Activated naive CD4-positive, alpha-beta T cell treated with anti-CD3 and anti-CD28 coated beads for 36 hours (primary cell): ENCODE measurements at places on chromosomes 7 and 10.

- DNase-seq = no peak
- H3K27me3 ChIP-seq = no peaks in the 10 kb centered on the region
- no peak overlapping the region for H3K27ac ChIP-seq
- H3K4me1 ChIP-seq = peaks cover 4% of the 10 kb centered on the region
- H3K4me3 ChIP-seq = no peak overlapping the region
- no peaks in the 10 kb centered on the region for H3K36me3 ChIP-seq
Measured at GRCh38 chr7:33769930-33770329, 135.4 kb upstream of the BMPER start.

GRCh38 chr7:41809940-41810576, 107.2 kb upstream of the INHBA start:
- no peaks in the 10 kb centered on the region for H3K36me3 ChIP-seq
- H3K27me3 ChIP-seq = peaks cover 4% of the 10 kb centered on the region
- H3K4me3 ChIP-seq = no peak overlapping the region
- peaks cover 5% of the 10 kb centered on the region for H3K4me1 ChIP-seq
- DNase-seq = no peak

DNA sequence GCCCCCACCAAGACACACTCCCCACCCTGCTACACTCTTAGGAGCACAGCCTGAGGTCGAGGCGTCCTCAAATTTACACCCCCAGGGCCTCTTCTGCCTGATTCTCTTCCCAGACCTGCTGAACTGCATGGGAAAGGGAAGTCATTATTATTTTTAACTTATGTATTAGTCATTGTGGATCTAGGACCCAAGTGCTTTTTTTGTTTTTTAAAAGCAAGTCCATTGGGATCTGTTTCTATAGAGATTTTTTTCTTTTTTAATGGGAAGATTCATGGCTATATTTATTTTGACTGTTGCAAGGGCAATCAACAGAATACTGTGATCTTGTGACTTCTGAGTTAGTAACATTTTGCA, 203.8 kb downstream of the ZMYND11 start:
- no peaks in the 10 kb centered on the region for H3K36me3 ChIP-seq
- no peaks in the 10 kb centered on the region for H3K4me1 ChIP-seq
- no peak for DNase-seq
- no peak overlapping the region for H3K4me3 ChIP-seq
- H3K27ac ChIP-seq = no peak overlapping the region

GRCh38 chr7:129612112-129613015, 844 bp downstream of the NRF1 start:
- H3K4me1 ChIP-seq = peaks cover 57% of the 10 kb centered on the region
- H3K4me3 ChIP-seq = peak overlapping the region; percentile 84
- H3K27me3 ChIP-seq = no peaks in the 10 kb centered on the region
- peaks cover 26% of the 10 kb centered on the region for H3K36me3 ChIP-seq
- peak; percentile 48 for DNase-seq

GRCh38 chr10:108180878-108181277, 1016.4 kb upstream of the SORCS1 start:
- H3K4me3 ChIP-seq = no peak overlapping the region
- no peak for DNase-seq
- no peaks in the 10 kb centered on the region for H3K27me3 ChIP-seq
- no peaks in the 10 kb centered on the region for H3K36me3 ChIP-seq

DNA sequence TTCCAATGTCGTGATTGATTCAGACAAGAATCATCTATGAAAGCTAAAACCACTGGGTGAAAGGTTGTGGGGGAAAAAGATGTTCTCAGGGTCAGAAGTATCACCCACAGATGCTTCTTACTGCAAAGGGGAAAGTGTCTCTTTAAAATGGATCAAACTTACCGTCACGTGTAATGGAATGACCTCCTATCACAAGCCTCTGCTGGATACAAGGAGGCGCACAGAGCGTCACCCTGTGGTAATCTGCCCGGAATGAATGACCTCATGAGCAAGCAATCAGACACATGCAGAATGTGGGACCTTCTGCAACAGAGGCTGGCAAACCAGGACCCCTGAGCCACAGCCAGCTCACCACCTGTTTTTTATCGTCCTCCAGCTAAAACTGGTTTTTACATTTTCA, 33.0 kb downstream of the WIPF3 start:
- H3K4me1 ChIP-seq = no peaks in the 10 kb centered on the region
- no peak overlapping the region for H3K27ac ChIP-seq
- H3K4me3 ChIP-seq = no peak overlapping the region
- peaks cover 8% of the 10 kb centered on the region for H3K27me3 ChIP-seq

- peak overlapping the region; percentile 87 for H3K4me3 ChIP-seq
- no peak overlapping the region for H3K27ac ChIP-seq
- no peak for DNase-seq
- no peaks in the 10 kb centered on the region for H3K36me3 ChIP-seq
- H3K27me3 ChIP-seq = no peaks in the 10 kb centered on the region
Measured at GRCh38 chr7:150380463-150380862, 1.3 kb downstream of the ZNF775 start.

GRCh38 chr7:100882785-100883526, 6.6 kb downstream of the UFSP1 start:
- peaks cover 53% of the 10 kb centered on the region for H3K4me1 ChIP-seq
- peaks cover 82% of the 10 kb centered on the region for H3K36me3 ChIP-seq
- no peak overlapping the region for H3K4me3 ChIP-seq
- peak overlapping the region; percentile 68 for H3K27ac ChIP-seq
- H3K27me3 ChIP-seq = no peaks in the 10 kb centered on the region

- H3K36me3 ChIP-seq = no peaks in the 10 kb centered on the region
- peaks cover 10% of the 10 kb centered on the region for H3K4me1 ChIP-seq
- H3K27ac ChIP-seq = no peak within 1 kb of the TSS
Measured at GRCh38 chr7:93890464-93891068, at the start of gene TFPI2. TSS of gene TFPI2 (minus strand) at chr7:93890753. CDS start at chr7:93890678, 75 bp downstream.

GRCh38 chr7:116499168-116500077, at the start of gene CAV2:
TSS of gene CAV2 (plus strand) at chr7:116499738. CDS start at chr7:116499782, 44 bp downstream.
- H3K4me1 ChIP-seq = peaks cover 10% of the 10 kb centered on the region
- H3K4me3 ChIP-seq = peak within 1 kb of the TSS; percentile 55
- H3K36me3 ChIP-seq = no peaks in the 10 kb centered on the region
- H3K27me3 ChIP-seq = peaks cover 42% of the 10 kb centered on the region

- peaks cover 33% of the 10 kb centered on the region for H3K27me3 ChIP-seq
- H3K27ac ChIP-seq = no peak within 1 kb of the TSS
- DNase-seq = peak; percentile 31
- peak within 1 kb of the TSS; percentile 82 for H3K4me3 ChIP-seq
Measured at GRCh38 chr10:27998954-27999275, at the start of gene ODAD2. TSS of gene ODAD2 (minus strand) at chr10:27999079. CDS start at chr10:27995142, 3,937 bp downstream.

DNA sequence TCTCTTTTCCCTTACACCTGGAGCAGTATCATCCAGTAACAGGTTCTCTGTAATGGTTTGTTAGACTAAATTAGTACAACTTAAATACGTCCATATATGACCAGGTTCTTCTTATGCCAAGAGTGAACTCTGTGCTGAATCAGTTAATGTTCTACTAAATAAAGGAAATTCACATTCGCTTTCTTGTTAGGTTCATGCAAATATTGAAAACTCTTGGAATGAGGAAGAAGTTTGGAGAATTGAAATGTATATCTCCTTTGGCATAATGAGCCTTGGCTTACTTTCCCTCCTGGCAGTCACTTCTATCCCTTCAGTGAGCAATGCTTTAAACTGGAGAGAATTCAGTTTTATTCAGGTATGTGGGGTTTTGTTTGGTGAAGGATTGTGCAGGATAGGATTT, 15.3 kb upstream of the CFAP69 start:
- DNase-seq = no peak
- no peaks in the 10 kb centered on the region for H3K36me3 ChIP-seq
- no peak overlapping the region for H3K4me3 ChIP-seq
- peaks cover 11% of the 10 kb centered on the region for H3K27me3 ChIP-seq

DNA sequence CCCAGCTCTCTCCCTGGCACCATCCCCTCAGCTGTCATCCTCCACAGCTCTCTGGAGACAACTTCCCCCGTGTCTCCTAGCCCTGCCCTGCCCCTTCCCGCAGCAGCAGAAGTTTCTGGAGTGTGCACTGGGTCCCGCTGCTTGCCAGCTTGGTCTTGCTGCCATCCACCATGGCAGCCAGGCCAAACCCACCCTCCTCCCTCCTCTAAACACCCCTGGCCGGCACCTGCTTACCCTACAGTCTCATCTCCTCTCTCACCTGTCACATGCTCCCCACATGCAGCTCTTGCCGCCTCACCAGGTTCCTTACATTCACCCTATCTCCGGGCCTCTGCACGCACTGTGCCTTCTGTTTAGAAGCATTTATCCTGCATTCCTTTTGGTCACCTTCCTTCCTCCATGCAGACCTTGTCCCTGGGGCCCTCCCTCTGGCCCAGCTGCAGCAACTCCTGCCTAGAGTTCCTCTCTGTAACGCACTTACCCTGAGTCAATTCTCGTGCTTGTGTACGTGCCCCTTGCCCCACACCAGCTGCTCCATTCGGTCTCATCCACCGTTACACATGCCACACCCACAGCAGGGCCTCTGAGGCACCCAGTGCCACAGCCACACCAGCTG, 93.9 kb upstream of the RET start:
- DNase-seq = no peak
- no peaks in the 10 kb centered on the region for H3K27me3 ChIP-seq
- no peak overlapping the region for H3K27ac ChIP-seq
- no peak overlapping the region for H3K4me3 ChIP-seq

- H3K27me3 ChIP-seq = no peaks in the 10 kb centered on the region
- H3K4me3 ChIP-seq = no peak overlapping the region
- DNase-seq = peak; percentile 13
- no peaks in the 10 kb centered on the region for H3K4me1 ChIP-seq
Measured at GRCh38 chr10:113788604-113789083, 37.2 kb downstream of the PLEKHS1 start.

DNA sequence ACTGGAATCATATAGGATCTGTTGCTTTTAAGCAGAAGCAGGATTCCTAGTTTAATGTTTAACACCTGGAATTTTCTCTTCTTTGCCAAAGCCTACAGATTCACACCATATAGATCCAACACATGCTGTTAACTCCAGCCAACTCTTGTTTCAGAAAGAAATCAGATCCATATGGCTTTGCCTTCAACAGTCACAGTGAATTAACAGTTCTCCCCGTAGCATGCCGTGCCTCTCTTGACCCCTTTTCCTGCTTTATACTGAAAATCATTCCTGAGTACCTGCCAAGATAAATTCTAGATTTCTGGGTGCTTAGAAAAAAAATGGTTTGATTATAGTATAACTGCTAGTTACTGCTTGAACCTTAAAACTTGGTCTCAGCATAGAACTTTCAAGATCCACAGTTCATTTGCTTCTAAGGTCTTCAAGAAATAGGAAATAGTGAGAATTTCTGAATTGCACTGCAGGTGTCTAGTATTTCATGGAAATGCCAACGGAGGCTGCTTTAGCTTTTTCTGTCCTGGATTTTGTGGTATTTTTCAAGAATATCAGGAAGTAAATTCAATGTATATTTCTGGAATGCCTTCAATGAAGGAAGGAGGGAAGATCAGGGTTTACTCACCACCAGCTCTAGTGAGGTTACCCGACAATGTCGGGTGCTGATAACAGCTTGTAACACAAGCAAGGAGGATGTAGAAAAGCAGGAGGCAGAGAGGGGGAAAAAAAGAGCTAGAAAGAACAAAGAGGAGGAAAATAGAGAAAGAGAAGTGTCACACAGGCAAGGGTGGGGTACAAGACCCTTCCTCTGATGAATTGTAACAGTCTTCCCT, 6.6 kb downstream of the AASS start:
- H3K4me1 ChIP-seq = peaks cover 11% of the 10 kb centered on the region
- H3K36me3 ChIP-seq = no peaks in the 10 kb centered on the region
- no peak overlapping the region for H3K27ac ChIP-seq

GRCh38 chr10:126063353-126063791, 167.0 kb downstream of the FANK1 start:
- peaks cover 4% of the 10 kb centered on the region for H3K27me3 ChIP-seq
- H3K27ac ChIP-seq = no peak overlapping the region
- DNase-seq = no peak

DNA sequence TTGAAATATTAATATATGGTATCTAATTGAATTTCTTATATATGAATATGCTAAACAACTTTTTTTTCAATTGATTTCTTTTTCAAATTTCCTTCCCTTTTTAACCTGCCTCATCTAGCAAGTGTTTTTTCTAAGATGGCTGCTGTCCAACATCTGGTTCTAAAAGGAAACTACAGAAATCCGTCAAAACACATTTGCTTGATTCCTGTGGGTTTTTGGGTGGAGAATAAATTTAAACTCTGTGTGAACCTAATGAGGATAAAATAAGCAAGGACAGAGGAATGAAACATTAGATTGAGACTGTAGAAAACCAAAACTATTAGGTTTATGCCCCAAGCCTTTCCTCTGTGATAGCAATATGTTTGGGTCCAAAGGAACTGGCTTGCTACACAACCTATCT, 75.5 kb upstream of the STARD3NL start:
- DNase-seq = no peak
- no peaks in the 10 kb centered on the region for H3K4me1 ChIP-seq
- H3K36me3 ChIP-seq = no peaks in the 10 kb centered on the region
- peaks cover 8% of the 10 kb centered on the region for H3K27me3 ChIP-seq

- H3K36me3 ChIP-seq = no peaks in the 10 kb centered on the region
- no peak overlapping the region for H3K4me3 ChIP-seq
Measured at GRCh38 chr7:295155-296154, 5.5 kb downstream of the FOXL3 start.

- H3K27me3 ChIP-seq = no peaks in the 10 kb centered on the region
- H3K4me1 ChIP-seq = peaks cover 25% of the 10 kb centered on the region
- H3K27ac ChIP-seq = no peak overlapping the region
- no peaks in the 10 kb centered on the region for H3K36me3 ChIP-seq
Measured at GRCh38 chr10:70582793-70583668, 19.5 kb downstream of the PRF1 start.

DNA sequence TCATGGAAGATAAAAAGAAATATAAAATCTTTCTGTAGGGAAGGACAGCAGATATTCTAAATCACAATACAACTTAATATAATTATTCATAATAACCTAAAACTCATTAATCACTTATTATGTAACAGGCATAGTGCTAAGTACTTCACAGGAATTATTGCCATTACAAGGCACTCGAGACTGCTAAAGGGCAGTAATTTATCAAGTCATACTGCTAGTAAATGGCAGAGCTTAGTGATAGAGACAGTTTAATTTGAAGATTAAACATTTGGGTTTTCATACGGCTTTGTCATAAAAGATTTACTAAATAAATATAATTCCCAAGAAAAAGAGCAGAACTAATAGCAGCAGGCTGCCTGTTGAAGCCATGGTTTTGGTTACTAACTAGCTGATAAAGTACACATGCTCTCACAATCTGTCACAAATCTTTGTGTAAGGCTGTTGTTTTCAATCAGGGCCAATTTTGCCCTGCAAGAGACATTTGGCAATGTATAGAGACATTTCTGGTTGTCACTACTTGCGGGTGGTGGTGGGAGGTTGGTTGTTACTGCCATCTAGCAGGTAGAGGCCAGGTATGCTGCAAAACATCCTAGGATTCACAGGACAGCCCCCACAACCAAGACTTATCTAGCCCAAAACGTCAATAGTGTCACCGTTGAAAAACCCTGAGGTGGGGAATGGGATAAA, 233.3 kb upstream of the CACNA2D1 start:
- peaks cover 16% of the 10 kb centered on the region for H3K4me1 ChIP-seq
- DNase-seq = peak; percentile 7
- H3K36me3 ChIP-seq = no peaks in the 10 kb centered on the region
- no peak overlapping the region for H3K4me3 ChIP-seq

GRCh38 chr7:158672975-158673374, 31.6 kb downstream of the NCAPG2 start:
- H3K4me1 ChIP-seq = no peaks in the 10 kb centered on the region
- no peak for DNase-seq
- H3K27me3 ChIP-seq = no peaks in the 10 kb centered on the region
- H3K27ac ChIP-seq = no peak overlapping the region
- H3K36me3 ChIP-seq = peaks cover 60% of the 10 kb centered on the region
- H3K4me3 ChIP-seq = no peak overlapping the region

- no peak for DNase-seq
- H3K36me3 ChIP-seq = peaks cover under 1% of the 10 kb centered on the region
- no peak overlapping the region for H3K4me3 ChIP-seq
- H3K27me3 ChIP-seq = no peaks in the 10 kb centered on the region
- no peak overlapping the region for H3K27ac ChIP-seq
Measured at GRCh38 chr7:87148332-87148955, 3.8 kb upstream of the DMTF1 start.
